ENCODE measurements at places on chromosomes 6 and 20.

GRCh38 chr20:46468508-46468907, 44.9 kb downstream of the ZNF334 start:
- DNase-seq, result no peak

- DNase-seq, result no peak
Observed at GRCh38 chr6:166671434-166672081, 44.5 kb upstream of the RPS6KA2 start.

- DNase-seq, result no peak
Observed at GRCh38 chr6:72999995-73000394, 225.3 kb downstream of the KHDC1L start.

GRCh38 chr6:75818098-75818855, 69.2 kb downstream of the MYO6 start:
- DNase-seq, result no peak

- no peak for DNase-seq
Observed at GRCh38 chr6:165647041-165647440, 16.0 kb downstream of the PDE10A start.

DNA sequence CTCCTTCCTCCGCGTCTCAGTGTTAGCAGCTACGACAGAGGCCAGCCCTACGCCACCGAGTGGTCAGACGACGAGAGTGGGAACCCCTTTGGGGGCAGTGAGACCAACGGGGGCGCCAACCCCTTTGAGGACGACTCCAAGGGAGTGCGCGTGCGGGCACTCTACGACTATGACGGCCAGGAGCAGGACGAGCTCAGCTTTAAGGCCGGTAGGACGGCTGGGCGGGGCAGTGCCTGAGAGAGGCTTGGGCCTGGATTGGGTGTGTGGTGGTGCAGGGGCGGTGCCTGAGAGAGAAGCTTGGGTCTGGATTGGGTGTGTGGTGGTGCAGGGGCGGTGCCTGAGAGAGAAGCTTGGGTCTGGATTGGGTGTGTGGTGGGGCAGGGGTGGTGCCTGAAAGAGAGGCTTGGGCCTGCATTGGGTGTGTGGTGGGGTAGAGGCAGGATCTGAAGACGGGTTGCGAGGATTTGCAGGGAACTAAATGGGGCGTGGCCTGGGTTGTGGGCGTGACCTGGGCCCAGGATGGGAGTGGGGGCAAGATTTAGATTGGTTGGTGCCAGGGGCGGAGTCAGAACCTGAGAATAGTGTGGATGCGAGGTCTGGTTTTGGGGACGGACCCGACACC, 24.4 kb downstream of the SPDEF start:
- DNase-seq, result no peak

GRCh38 chr6:120108061-120108795, 758.7 kb upstream of the MAN1A1 start:
- DNase-seq, result no peak

DNA sequence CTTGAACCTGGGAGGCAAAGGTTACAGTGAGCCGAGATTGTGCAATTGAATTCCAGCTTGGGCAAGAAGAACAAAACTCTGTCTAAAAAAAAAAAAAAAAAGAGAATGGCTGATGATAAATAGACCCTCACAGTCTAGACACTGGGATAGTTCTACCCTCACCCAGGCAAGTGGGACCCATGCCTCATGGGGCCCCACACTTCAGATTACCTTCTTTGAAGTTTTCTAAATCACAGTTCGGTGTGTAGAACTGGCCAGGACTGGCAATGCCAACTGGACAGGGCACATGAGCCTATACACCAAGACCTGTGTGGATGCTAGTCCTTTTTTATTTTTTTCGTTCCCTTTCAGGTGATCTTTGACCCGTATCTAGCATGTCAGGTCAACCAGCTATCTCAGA, 24.3 kb upstream of the VIP start:
- DNase-seq, result no peak

GRCh38 chr6:37535428-37535758, 35.7 kb upstream of the CCDC167 start:
- DNase-seq, result no peak

- DNase-seq, result no peak
Observed at GRCh38 chr20:47233333-47234188, 122.9 kb downstream of the ZMYND8 start.

- DNase-seq, result no peak
Observed at GRCh38 chr6:111980143-111980542, 73.8 kb upstream of the CCN6 start.

DNA sequence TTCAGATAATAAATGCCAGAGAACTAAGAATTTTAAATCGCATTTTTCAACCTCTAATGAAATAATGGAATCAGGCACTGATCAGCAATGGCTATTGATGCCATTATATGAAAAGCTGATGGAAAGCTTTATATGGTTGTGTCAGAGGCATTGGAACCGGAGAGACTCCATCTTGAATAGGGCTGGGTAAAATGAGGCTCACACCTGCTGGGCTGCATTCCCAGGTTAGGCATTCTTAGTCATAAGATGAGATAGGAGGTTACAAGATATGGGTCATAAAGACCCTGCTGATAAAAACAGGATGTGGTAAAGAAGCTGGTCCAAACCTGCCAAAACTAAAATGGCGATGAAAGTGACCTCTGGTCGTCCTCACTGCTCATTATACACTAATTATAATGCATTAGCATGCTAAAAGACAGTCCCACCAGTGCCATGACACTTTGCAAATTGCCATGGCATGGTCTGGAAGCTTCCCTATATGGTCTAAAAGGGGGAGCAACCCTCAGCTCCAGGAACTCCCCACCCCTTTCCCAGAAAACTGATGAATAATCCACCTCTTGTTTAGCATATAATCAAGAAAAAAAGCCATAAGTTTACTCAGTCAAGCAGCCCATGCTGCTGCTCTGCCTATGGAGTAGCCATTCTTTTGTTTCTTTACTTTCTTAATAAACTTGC, 40.2 kb upstream of the CD83 start:
- no peak for DNase-seq

DNA sequence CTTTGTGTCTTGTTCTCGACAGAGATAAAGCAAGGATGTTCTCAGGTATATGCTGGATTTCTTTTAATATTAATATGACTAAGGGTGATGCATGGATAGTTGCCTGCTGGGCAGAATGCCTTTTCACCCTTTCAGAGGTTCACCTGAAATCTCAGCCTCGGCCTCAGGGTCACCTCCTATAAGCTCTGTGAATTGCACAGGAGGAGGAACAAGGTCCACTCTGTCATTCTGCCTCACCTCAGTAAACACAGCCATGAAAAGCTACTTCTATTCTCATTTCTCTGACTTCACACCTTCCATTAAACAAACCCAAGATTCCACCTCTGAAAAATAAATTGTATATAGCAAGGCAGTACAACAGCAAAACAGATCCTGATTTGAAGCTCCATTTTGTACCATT, 38.1 kb upstream of the AIG1 start:
- DNase-seq, result no peak

- DNase-seq, result no peak
Observed at GRCh38 chr6:136609873-136610706, 59.9 kb upstream of the MAP7 start.

DNA sequence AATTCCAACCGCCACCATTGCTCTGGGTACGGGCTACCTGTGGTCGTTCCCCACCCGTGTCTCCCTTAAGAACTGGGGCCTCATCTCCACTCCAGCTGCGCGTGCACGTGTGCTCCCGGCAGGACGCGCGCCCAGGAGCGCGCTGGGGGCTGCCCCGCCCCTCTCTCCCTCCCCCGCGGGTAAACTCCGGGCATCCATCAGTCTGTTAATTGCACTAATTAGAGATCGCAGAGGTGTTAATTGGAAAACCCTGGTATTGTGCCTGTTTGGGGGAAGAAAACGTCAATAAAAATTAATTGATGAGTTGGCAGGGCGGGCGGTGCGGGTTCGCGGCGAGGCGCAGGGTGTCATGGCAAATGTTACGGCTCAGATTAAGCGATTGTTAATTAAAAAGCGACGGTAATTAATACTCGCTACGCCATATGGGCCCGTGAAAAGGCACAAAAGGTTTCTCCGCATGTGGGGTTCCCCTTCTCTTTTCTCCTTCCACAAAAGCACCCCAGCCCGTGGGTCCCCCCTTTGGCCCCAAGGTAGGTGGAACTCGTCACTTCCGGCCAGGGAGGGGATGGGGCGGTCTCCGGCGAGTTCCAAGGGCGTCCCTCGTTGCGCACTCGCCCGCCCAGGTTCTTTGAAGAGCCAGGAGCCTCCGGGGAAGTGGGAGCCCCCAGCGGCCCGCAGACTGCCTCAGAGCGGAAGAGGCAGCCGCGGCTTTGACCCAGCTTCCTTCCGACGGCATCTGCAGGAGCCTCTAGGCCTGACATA, 14.4 kb downstream of the FOXP4 start:
- DNase-seq, result peak; percentile 95

Measured in GM12892 (cell line).